Renal pelvis (tissue), 12 donors: ENCODE measurements at places on chromosomes 12 and 14. TPM values are rescaled to one million over a fixed set of nuclear protein-coding genes. Genes with fewer than 3 reads are reported as not detected.

ACOT2 gene
- polyA plus RNA-seq: 69.6 TPM

ACACB gene
- polyA plus RNA-seq: 14.8 TPM

POTEM gene
- polyA plus RNA-seq: not detected

TMPRSS12 gene
- 0.03 TPM for polyA plus RNA-seq

SMAGP gene
- 19.2 TPM for polyA plus RNA-seq

ASCL1 gene
- 0.18 TPM for polyA plus RNA-seq

KCNA1 gene
- polyA plus RNA-seq: 0.16 TPM

TMEM229B gene
- polyA plus RNA-seq: 4.3 TPM

CLMN gene
- 18.2 TPM for polyA plus RNA-seq

IL26 gene
- not detected for polyA plus RNA-seq

NEUROD4 gene
- polyA plus RNA-seq: not detected

PIP4K2C gene
- polyA plus RNA-seq: 37.9 TPM

SLC6A12 gene
- 19.1 TPM for polyA plus RNA-seq

WBP11 gene
- 89.7 TPM for polyA plus RNA-seq

OTOGL gene
- 0.81 TPM for polyA plus RNA-seq
